ENCODE measurements at places on chromosomes 6 and 20.

- DNase-seq: no peak
Observed at GRCh38 chr20:54476169-54477009, 996 bp downstream of the DOK5 start.

DNA sequence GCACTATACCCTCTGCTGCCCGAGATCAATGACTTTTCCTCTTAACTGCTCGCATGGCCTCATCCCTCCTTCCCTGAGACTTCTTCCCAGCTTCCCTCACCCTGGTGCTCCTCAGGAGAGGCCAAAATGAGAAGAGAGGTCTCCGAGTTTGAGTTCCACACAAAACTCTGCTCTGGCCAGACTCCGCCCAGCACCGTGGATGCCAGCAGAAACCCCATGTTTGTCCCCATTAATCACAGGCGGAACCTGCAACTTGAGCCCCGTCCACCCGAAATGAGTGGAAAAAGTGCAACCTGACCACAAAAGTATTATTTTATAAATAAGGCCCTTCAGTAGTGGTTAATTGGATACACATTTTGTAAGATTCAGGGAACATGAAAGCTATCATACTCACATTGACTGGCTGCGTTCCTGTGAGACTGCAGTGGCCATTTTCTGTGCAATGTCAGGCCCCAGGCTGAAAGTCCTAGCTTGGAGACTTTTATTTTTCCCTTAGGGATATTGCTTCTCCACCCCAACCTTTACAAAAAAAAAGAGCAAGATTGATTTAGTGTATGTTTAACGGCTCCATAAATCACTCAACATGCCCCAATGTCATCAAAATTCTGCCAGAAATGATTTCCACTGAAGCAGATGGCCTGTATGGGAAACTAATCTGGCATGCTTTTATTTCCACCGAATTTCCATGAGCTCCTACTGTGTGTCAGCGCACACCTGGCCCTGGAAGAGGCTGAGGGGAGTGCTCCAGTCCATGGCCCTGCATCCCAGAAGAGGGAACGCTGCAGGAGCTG is 134.6 kb downstream of the BMP7 start:
- DNase-seq: no peak

GRCh38 chr20:63027922-63028389 is 21.2 kb upstream of the BHLHE23 start:
- DNase-seq: no peak

- no peak for DNase-seq
Observed at GRCh38 chr6:111354758-111355555, 128.1 kb downstream of the REV3L start.

GRCh38 chr6:125819535-125820326 is 29.0 kb downstream of the NCOA7 start:
- no peak for DNase-seq

DNA sequence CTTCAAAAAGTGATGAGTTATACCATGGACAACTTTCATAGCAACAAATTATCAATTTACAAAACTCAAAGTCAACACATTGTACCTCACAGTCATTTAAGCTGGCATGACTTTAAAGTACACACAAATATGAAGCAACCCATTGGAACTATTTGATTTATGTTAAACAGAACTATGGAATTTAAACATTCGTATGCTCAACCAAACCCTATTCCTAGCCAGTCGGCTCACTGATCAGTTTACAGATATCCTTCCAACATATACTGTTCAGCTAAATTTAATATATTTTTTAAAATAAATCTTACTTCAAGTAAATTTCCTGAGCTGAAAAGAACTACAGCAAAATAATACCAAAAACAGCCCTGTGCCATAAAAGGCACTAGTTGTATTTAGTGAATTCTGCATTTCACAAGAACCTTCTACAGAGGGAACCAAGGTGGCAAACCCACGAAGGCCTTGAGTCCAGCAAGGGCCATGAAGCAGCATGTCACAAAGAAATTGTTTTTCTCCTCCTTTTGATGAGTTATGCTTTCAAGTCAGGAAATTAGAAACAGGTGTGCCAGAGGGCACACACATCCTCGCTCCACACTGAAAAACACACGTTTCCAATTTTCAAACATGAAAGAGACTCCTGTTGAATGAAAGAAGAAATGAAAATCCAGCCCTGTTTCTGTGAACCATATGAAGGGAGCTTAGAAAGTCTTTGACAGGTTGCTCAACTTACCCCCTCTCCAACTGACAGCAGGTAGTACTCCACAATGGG is 122.8 kb downstream of the TASP1 start:
- no peak for DNase-seq

DNA sequence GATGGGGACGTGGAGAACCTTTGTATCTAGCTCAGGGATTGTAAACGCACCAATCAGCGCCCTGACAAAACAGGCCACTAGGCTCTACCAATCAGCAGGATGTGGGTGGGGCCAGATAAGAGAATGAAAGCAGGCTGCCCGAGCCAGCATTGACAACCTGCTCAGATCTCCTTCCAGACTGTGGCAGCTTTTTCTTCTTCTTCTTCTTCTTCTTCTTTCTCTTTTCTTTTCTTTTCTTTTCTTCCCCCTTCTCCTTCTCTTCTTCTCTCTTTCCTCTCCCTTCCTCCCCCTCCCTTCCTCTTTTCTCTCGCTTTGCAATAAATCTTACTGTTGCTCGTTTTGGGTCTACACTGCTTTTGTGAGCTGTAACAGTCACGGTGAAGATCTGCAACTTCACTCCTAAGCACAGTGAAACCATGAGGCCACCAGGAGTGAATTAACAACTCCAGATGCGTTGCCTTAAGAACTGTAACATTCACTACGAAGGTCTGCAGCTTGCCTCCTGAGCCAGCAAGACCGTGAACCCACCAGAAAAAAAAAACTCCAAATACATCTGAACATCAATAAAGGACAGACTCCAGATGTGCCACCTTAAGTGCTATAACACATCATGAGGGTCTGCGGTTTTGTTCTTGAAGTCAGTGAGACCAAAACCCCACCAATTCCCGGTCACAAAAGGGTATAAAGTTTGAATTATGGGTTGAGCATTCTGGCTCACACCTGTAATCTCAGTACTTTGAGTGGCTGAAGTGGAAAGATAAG is 19.6 kb upstream of the SERPINB1 start:
- no peak for DNase-seq

DNA sequence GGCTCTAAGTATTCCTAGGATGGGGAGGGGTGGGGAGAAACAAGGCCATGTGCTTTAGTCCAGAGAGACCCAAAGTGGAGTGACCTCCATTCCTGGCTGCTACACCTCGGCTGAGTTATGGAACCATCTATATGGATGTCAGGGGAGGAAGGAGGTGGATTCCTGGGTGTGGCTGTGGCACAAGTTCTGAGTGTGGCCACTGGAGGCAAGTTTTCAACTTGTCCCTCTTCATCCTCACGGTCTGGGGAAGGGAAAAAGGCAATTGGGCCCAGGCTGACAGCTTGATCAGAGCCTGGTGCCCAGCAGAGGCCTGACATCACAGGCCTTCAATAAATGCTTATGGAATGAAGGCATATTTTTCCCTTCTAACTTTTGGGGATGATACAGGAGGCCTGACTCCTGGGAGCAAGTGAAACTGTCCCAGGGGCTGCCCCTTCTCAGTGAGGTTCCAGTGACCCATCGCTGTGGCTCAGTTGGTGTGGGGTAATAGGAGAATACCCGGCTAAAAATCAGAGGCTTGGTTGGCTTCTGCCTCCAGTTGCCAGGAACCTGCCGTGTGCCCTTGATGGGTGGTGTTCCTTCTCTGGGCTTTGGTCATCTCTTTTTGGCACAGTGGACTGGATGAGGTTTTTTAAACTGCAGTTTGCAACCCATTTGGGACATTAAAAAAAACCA is 1.8 kb upstream of the ITPR3 start:
- no peak for DNase-seq

DNA sequence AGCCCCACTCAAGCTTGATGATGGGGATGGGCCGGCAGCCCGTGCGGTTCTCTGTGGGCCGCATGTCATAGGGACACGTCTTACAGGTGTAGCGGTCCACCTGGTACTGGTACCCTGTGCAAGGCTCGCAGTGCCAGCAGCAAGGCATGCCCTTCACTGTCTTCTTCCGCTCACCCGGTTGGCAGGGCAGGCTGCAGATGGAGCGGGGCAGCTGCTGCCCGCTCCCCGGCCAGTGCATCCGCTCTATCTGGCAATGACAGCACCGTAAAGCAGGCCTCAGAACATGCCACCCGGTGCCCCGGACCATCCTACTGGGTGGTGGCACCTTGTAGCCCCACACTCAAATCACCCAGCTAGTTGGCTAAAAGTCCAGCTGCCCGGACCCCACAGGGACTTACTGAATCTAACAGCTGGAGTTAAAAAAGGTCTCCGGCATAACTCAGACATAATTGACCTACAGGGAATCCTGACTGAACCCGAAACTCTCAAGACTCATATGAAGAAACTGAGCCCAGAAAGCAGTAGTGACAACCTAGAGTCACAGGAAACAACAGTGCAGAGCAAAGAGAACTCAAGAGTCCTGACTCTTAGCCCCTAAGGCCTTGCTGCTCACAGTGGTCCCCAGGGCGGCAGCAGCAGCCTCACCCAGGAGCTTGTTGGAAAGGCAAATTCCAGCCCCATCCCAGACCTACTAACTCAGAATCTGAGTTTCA is 109.4 kb downstream of the GRM4 start:
- no peak for DNase-seq

GRCh38 chr6:70312165-70312745 is 9.4 kb upstream of the COL9A1 start:
- no peak for DNase-seq

GRCh38 chr6:150207931-150208570 is 65.2 kb downstream of the PPP1R14C start:
- DNase-seq: no peak

- DNase-seq: no peak
Observed at GRCh38 chr6:45427726-45428125, 50.0 kb upstream of the SUPT3H start.

DNA sequence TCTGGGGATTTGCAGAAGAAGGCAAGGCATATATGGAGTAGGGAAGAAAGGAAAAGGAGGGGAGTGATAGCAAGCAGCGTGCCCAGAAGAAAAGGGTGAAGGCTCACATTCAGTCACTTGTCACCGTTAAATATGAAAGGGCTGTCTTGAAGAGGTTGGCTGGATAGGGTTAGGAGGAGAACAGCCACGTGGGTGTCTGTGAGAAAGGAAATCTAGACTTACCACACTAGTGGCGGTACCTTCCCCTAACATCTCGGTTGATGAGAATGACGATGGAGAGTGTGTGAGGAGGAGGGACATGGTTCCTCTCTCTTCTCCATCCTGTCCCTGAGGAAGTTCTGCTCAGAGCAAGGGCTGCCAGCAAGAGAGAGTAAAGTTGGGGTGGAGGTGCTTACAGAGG is 74.3 kb upstream of the CCN6 start:
- no peak for DNase-seq

DNA sequence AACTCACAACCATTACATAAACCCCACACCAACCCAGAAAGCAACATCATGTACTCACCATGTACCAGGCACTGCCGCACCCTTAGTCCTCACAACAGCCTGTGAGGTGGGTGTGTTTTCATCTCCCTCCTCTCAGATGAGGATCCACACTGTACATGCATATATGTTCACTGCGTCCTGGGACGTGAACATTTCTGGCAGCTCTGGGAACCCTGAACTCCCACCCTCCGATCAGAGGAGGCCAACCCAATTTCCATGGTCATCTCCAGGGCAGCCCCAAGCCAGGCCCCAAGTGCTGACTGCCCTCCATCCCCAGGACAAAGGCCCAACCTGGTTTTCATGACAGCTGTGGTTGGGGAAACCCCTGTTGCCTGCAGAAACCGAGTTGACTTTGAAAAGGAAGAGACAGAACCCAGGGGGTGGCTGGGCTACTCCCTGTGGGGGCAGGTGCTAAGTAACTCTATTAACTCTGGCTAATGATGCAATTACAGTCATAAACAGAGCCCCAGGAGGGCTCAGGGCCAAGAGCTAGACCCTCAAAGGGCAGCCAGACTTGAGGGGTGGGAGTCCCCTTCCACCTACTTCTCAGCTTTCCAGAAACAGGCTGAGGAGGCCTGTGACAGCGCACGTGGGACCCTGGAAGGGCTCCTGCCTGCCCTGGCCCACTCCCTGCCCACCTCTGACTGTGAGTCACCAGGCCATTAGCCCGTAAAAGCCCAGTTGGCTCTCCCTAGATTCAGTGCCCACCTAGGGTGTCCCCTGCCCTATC is 2.6 kb downstream of the TFEB start:
- DNase-seq: peak; percentile 53

DNA sequence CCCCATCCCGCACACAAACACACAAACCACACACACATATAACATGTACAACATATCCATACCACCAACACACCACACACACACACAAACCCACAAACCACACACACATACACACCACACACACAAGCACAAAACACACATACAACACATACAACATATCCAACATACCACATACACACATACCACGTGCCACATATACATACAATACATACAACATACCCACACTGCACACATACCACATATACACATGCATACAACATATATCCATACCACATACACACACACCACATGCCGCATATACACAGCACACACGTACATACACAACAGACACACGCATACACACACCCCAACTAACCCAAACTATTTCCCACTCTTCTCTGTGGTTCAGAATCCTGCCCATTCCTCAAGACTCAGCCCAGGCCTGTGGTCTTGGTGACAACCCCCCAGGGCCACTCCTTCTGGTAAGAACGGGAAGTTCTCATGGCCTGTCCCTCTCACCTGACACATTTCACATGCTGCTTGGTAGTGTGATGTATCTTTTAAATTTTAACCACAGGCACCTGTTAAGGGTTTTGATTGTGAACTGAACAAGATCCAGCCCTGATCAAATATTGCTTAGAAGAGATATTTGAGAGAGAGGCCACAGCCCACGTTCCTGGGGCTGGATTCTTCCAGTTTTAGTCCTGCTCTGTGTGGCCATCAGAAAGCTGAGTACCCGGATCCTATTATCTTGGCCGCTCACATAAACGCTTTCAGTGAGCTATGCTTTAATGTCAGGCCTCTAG is 55.9 kb upstream of the KCNK16 start:
- DNase-seq: no peak

- DNase-seq: no peak
Observed at GRCh38 chr6:3506200-3506599, 49.4 kb upstream of the SLC22A23 start.

DNA sequence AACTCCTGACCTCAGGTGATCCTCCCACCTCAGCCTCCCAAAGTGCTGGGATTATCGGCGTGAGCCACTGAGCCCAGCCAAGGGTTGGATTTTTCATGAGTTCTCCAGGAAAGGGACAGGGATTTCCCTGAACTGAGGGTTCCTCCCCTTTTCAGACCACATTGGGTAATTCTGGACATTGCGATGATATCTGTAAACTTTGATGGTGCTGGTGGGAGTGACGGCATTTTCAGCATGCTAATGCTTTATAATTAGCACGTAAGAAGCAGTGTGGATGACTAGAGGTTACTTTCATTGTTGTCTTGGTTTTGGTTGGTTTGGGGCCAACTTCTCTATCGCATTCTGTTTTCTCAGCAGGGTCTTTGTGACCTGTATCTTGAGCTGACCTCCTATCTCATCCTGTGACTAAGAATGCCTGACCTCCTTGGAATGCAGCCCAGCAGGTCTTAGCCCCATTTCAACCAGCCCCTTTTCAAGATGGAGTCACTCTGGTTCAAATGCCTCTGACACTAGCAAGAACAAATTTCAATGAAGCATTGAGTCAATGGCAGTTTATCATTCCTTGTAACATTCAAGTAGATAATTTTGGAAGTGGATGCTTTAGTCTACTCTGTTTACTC is 156.5 kb downstream of the TTLL2 start:
- DNase-seq: no peak
